ENCODE measurements at places on chromosomes 7 and 10.

GRCh38 chr7:12747687-12748306 lies 60.4 kb downstream of the ARL4A start:
- H3K27ac ChIP-seq, result no peak overlapping the region
- no peaks in the 10 kb centered on the region for H3K4me1 ChIP-seq
- H3K36me3 ChIP-seq, result no peaks in the 10 kb centered on the region
- H3K27me3 ChIP-seq, result no peaks in the 10 kb centered on the region
- DNase-seq, result no peak

GRCh38 chr7:30395676-30396075 lies 82.9 kb downstream of the NOD1 start:
- DNase-seq, result no peak
- no peak overlapping the region for H3K4me3 ChIP-seq
- no peaks in the 10 kb centered on the region for H3K27me3 ChIP-seq
- no peaks in the 10 kb centered on the region for H3K36me3 ChIP-seq
- H3K27ac ChIP-seq, result no peak overlapping the region

DNA sequence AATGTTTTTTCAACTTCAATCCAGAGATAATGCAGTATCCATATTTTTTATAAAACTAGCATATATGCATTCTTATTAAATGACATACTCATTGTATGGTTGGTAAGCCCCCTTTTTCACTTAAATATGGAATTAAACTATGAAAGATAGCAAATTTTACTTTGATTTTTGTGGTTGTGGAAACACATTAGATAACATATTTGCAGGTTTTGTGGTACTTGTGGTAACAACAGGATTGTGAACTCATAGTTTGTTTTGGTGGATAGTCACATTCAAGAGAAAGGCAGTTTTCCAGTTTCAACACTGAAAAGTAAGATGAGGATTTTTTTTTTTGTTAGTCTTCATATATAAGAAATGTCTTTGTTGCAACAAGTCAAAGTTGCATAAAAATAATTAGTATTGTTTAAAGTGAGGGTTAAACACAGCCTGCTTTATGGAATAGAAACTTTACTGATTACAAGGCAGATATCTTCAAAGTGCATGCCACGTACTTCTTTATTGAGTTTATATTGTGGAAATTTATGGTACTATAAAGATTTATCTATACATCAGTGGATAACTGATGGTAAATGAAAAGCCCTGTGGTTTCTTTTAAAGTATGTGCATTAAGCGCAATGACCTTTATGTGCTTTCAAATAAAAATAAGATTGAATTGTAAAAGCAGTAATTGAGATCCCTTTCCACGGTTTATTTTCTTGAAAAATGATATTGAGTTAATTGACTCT lies 39.7 kb upstream of the SEMA3D start:
- no peak overlapping the region for H3K27ac ChIP-seq
- H3K27me3 ChIP-seq, result no peaks in the 10 kb centered on the region
- no peak overlapping the region for H3K4me3 ChIP-seq
- no peaks in the 10 kb centered on the region for H3K36me3 ChIP-seq
- H3K4me1 ChIP-seq, result no peaks in the 10 kb centered on the region
- DNase-seq, result no peak

DNA sequence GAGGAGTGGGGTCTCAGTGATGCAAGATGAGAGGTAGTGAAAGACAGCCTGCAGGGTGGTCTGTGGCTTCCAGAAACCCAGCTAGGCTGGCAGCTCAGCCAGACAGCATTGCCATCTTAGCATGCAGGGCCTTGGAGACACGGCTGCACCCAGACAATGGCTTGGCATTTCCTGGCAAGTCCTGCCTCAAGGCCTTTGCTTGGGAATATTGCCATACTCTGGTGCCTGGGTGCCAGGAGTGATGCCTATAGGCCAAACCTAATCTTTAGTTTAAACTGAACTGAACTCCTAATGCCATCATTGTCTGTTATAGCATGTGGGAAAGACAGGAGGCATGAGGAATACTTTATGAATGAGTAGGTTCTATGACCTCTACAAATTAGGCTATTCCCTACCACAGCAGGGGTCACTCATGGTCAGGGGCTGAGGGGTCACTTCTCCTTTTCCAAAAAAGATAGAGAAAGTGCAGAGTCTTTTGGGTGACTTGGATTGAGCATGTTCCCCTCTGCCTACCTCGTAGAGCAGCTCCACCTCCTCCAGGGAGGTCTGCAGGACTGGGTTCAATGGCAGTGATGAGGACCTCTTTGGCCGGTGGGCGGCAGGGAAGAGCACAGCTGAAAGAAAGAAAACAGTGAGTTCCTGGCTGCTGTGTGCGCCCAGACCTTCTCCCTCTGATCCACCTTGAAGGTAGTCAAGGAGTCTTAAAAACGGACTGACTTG lies 8.8 kb upstream of the SLC13A4 start:
- H3K4me1 ChIP-seq, result peaks cover under 1% of the 10 kb centered on the region
- no peak for DNase-seq
- no peaks in the 10 kb centered on the region for H3K27me3 ChIP-seq

GRCh38 chr10:94858005-94858404 lies 80.5 kb upstream of the CYP2C9 start:
- no peaks in the 10 kb centered on the region for H3K36me3 ChIP-seq
- H3K4me1 ChIP-seq, result no peaks in the 10 kb centered on the region
- no peak overlapping the region for H3K4me3 ChIP-seq
- DNase-seq, result no peak

GRCh38 chr7:157140511-157140905 lies 1.8 kb downstream of the UBE3C start:
- H3K27me3 ChIP-seq, result no peaks in the 10 kb centered on the region
- peaks cover 24% of the 10 kb centered on the region for H3K4me1 ChIP-seq
- peak overlapping the region; percentile 77 for H3K4me3 ChIP-seq
- DNase-seq, result no peak
- H3K27ac ChIP-seq, result peak overlapping the region; percentile 16
- H3K36me3 ChIP-seq, result peaks cover 32% of the 10 kb centered on the region

DNA sequence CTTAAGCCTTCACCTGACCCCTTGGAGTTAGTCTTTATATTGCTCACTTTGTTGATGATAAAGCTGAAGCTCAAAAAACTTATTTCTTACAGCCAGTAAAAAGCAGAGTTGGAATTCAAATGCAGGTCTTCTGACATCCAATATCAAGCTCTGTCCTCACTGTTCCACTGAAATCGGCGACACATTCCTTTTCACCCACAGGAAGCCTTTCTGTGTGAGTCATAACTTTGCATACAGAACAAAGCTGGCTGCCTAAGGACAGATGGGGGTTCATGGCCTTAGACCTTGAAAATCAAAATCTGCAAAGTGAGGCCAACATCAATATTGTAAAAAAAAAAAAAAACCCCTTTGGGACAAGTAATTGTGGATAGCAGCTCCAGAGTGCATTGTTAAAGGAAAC lies 21.8 kb upstream of the AKR1B1 start:
- H3K27ac ChIP-seq, result no peak overlapping the region
- no peaks in the 10 kb centered on the region for H3K27me3 ChIP-seq
- no peak overlapping the region for H3K4me3 ChIP-seq
- DNase-seq, result no peak

Data from osteoblast (primary cell).